NCI-H2171 (cell line): ENCODE measurements at places on chromosomes 1 and 21.

GRCh38 chr1:96552451-96552850 is 169.1 kb upstream of the PTBP2 start:
- no peak for DNase-seq

DNA sequence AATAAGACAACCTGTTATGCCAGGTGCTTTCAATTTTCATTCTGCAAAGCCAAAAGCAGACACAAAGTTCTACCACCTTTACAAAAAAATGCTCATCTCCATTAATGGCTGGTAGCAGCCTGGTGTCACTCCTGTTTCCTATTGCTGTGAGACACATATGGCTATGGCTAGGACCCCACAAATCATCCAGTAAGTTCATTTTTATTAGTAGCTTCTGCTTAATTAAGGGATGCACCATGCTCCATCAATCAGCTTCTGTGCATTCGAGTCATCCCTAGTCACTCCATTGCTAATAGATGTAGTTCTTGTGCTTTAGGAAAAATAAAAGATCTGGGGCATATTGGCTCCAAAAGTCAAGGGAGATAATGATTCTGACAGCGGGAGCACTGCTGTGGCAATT is 257.2 kb downstream of the SPATA17 start:
- DNase-seq: no peak

- DNase-seq: no peak
Measured at GRCh38 chr1:19723874-19724273, 59.2 kb downstream of the HTR6 start.

DNA sequence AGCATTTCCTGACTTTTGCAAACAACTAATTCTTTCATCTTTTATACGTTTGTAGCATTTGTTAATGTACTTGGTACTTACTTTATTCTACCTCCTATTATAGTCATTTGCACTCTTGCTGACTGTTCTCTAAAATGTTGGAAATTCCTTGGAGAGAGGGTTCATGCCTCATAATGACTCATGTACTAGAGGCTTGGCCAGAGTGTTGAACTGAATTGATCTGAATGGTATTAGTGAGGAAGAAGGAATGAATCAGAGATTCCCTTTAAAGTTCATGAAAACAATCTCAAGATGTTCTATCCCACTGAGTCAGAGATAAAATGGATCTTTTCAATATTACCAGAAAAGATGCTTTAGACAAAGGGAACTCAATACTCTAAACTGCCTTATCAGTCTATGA is 383.4 kb downstream of the SEC16B start:
- no peak for DNase-seq

DNA sequence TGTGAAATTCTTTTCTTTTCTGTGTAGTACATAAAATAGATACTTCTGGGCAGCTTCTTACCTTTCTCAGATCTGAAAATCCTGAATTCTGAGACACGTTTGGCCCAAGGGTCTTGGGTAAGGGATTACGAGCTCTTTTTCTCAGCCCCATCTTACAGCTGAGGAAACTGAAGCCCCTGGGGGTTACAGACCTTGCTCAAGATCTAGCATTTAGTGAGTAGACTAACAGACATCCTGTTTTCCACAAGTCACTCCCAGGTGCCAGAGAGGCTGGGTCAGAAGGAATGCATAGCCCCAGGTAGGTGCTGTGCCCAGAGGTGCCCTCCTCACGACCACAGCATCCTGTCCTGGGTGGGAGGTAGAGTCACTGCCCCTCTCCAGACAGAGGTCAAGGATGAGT is 13.2 kb upstream of the CREG1 start:
- DNase-seq: no peak

DNA sequence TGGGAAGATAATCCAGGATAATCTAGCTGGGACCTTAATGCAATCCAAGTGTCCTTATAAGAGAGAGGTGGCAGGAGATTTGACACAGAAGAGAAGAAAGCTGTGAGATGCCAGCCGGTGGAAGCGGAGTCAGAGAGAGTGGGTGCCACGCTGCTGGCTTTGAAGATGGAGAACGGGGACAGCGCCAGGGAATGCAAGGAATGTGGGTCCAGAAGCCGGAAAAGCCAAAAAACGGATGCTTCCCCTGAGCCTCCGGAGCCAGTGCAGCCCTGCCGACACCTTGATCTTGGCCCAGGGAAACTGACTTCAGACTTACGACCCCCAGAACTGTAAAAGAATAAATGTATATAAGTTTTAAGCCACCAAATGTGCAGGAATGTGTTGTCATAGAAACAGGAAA is 152.6 kb downstream of the ZNF281 start:
- no peak for DNase-seq

GRCh38 chr1:218613105-218613504 is 268.0 kb downstream of the TGFB2 start:
- no peak for DNase-seq

- no peak for DNase-seq
Measured at GRCh38 chr1:14347776-14348175, 250.7 kb upstream of the KAZN start.
